ENCODE measurements at places on chromosomes 5 and 9. TPM values are rescaled to one million over a fixed set of nuclear protein-coding genes. Genes with fewer than 3 reads are reported as not detected.

DNA sequence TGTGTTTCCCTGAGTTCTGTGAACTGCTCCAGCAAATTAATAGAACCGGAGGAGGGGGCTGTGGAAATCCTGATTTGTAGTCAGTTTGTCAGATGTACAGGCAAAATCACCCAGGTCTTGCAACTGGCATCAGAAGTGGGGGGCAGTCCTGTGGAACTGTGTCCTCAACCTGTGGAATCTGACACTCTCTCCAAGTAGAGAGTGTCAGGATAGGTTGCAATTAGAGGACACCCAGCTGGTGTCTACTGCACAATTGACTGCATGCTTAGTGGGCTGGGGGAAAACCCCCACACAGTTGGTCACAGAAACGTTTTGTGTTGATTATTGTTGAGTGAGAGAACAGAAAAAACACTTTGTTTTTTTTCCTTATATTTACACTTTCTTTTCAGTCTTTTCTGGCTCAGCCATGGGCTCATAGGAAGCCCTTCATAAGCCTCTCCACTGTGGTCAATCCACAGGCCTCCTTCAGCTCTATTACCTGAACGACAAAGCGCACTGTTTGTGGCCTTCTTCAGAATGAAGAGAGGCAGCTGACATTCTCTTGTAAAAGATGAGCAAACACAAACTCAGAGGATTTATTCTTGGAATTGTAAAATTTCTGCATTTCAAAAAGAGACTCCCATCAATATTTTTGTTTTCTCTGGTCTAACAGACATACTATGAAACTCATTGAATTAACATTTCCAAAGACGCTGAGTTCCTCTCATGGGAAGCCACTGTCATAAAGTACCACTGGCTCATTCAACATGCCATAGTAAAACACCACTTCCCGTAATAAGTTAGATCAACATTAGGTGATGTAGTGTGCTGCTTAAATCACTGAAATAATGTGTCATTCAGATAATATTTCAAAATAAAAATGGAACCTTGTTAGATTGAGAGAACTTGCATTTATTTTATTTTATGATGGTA is 348.9 kb upstream of the RFX3 start:
- H3K27me3 ChIP-seq = no peaks in the 10 kb centered on the region
- no peak for DNase-seq
- no peak overlapping the region for H3K4me3 ChIP-seq
- H3K27ac ChIP-seq = no peak overlapping the region
- no peaks in the 10 kb centered on the region for H3K36me3 ChIP-seq

DNA sequence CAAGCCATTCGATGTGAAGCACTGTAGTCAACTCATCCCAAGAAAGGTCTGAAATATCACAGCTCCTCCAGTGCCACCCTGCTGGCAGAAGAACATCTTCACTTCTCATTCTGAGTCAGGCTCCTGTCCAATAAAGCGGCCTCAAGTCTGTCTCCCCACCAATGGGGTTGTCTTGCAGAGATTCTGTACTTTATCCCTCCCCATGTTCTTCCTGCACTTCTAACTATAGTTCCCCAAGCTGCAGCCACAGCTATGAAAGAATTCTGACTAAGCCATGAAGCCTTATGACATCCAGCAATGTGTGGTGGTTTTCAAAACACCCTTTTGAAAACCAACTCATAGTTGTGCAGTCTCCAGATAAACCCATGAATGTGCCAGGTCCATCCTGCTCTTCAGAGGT is 6.8 kb downstream of the MACROH2A1 start:
- no peak overlapping the region for H3K4me3 ChIP-seq
- no peaks in the 10 kb centered on the region for H3K27me3 ChIP-seq
- H3K4me1 ChIP-seq = peaks cover 96% of the 10 kb centered on the region
- DNase-seq = no peak

Gene ADAMTS13
- 7.5 TPM for total RNA-seq

Gene MYMK
- total RNA-seq = not detected

Gene OR1N1
- not detected for total RNA-seq

All from stomach (tissue), 19 donors.